Dermis blood vessel endothelial cell (primary cell): ENCODE measurements at places on chromosomes 6 and 20. TPM values are rescaled to one million over a fixed set of nuclear protein-coding genes. Genes with fewer than 3 reads are reported as not detected.

Gene TCF15
- total RNA-seq, result 2.0 and 2.7 TPM in 2 replicates

- no peak for DNase-seq
Observed at GRCh38 chr20:46074006-46074405, 15.8 kb downstream of the NCOA5 start.

- DNase-seq, result no peak
Observed at GRCh38 chr6:126030045-126030444, 43.7 kb downstream of the TRMT11 start.

Gene TRPC4AP
- total RNA-seq, result 90.2 and 100 TPM in 2 replicates

- peak; percentile 4 for DNase-seq
Observed at GRCh38 chr20:61044499-61044898, 207.6 kb upstream of the CDH4 start.

DNA sequence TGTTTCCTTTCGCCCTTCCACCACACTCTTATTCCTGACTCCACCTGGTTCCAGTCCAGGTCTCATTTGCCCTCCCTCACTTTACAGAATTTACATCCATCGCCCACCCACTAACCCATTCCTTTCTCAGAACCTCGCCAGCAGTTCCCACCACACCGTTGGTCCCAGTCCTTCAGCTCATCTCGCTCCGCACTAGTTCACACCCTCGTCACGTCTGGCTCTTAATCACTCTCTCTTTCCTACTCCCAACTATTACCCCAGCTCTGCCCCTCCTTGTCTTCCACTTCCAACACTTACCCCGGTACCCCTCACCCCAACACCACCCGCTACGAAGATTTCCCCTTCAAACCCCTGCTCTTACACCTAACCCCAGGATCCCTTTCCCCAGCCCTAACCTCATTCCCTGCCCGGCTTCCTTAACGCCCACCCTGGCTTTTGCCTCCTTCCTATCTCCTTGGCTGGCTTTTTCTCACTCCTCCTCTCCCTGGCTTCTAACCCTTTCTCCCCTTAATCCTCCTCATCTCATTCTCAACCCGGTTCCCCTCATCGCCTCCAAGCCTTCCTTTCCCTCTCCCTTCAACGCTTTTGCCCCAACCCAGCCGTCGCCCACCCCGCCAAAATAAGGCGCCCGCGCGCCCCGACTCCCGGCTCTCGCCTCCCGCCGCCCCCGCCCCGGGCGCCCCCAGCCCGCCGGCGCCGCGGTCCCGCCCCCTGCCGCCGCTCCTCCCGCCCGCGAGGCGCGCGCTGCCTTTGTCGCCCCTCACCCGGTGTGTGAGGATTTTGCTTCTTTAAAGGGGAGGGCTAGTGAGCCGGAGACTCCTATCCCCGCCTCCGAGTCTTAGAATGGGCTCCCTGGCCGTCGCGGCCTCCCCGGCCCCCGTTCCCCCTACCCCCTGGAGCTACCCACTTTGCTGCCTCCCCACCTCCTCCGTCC is 542 bp downstream of the USP49 start:
- peak; percentile 22 for DNase-seq

- DNase-seq, result no peak
Observed at GRCh38 chr6:110573136-110573535, 96.7 kb upstream of the SLC22A16 start.

Gene RRAGD
- total RNA-seq, result 0.51 and 1.2 TPM in 2 replicates

DNA sequence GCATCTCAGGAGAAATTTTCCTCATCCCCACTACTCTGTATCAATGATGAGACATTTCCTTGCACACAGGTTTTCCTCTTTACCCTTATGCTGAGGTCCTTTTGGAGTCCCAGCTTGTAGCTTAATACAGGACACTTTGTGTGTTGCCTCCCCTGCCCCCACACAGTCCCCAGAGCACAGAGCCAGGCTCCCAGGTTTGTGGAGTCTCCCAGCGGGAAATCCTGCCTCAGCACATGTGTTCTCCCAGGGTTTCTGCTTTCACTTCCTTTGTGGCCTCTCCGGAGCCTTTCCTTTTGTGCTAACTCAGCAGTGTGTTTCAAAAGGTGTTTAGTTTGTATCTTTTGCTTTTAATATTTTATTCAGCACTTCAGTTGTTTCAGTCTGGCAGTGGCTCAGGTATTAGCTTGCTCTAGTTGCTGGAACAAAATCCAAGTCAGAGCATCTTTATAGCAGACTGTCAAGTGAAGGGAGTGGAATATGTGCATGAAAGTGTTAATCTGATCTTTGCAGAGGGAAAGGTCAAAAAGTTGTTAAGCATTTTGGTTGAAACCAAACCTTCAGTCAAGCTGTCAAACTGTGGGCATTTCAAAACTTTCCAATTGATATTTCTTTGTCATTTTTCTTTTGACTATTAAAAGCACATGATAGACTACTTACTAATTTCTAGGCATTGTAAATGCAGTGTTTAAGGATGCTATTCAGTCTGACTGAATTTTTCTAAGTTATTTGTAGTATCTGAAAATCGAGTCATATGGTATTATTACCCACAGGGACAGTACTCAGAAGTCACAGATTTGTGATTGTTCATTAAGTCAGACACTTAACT is 8.6 kb downstream of the SNX9 start:
- no peak for DNase-seq

- DNase-seq, result no peak
Observed at GRCh38 chr6:21831521-21832291, 238.2 kb downstream of the SOX4 start.

- DNase-seq, result peak; percentile 84
Observed at GRCh38 chr20:62666736-62667529, 24.6 kb downstream of the SLCO4A1 start.

- DNase-seq, result peak; percentile 70
Observed at GRCh38 chr6:7108964-7109836, 1.4 kb downstream of the RREB1 start.

GRCh38 chr20:33252460-33252859 is 16.7 kb downstream of the BPIFA1 start:
- DNase-seq, result no peak

Gene C20orf96
- 3.2 and 6.7 TPM in 2 replicates for total RNA-seq

Gene LY6G6F
- not detected in 2 replicates for total RNA-seq
